Caki2 (cell line): ENCODE measurements at places on chromosomes 4 and X.

GRCh38 chr4:185955826-185956543, 113.0 kb upstream of the TLR3 start:
- DNase-seq, result no peak

- DNase-seq, result no peak
Observed at GRCh38 chrX:1358793-1359476, 22.4 kb downstream of the IL3RA start.

DNA sequence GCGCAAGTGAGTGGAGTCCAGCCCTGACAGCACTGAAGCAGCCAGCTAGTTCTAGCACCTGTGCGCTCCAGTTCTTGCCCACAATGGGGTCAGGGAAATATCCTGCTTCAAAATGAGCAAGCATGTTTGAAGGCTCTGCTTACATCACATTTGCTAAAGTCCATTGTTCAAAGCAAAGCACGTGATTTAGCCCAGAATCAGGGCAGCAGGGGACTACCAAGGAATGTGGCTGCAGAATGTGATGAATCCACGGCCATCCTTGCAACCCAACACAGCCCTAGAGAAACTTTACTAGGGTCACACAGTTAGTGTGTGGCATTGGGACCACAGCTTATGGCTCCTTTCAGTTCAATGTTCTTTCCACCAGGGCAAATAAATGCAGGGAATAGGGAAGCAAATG, 47.3 kb upstream of the SMIM31 start:
- no peak for DNase-seq

- no peak for DNase-seq
Observed at GRCh38 chr4:184329235-184329634, 111.6 kb upstream of the ENPP6 start.

DNA sequence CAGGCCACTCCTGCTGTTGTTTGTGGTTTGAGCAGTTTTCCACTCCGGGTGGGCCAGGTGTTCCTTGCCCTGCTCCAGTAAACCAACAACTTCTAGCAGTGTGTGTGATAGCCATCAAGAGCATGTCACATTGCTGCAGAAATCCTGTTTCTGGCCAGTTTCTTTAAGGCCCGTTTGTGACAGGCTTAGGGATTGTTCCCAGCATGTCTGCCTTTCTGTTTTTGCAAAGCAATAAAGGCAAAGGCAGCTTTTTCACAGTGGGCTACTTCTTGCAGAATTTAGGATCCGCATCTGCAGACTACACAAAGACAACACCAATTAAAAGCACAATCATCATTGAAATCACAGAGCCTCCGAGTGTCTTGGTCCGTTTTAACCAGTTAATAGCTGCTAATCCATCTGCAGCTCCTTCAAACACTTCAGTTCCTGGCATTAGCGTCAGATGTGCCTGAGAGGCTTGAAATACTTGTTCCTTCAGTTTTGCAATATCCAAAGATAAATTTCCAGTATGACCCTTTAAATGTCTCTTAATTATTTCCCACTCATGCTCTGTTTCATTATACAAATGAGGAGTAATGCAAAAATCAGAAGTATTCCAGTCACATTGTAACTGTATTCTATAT, 65.1 kb downstream of the ADAM29 start:
- no peak for DNase-seq

DNA sequence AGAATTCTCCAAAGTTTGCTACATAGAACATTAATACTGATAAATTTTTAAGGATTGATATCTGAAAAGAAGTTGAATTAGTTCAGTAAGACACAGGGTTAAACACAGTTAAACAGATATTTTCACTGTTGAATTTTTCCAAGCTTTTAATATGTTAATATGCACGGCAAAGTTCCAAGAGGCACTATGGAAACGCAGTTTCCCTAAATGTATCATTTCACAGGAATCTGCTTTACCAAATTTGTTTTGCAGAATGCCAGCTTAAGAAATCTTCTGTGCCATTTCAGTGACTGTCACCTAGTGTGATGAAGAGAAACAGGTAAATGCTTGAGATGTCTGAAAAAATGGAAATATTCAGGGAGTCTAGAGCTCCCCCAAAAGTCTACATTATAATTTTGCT, 395.9 kb upstream of the GRIA3 start:
- no peak for DNase-seq
